Right cardiac atrium (tissue), 5 donors: ENCODE measurements at places on chromosomes 6 and 20.

- DNase-seq, result no peak
Observed at GRCh38 chr20:25083773-25084625, 2.1 kb upstream of the VSX1 start.

DNA sequence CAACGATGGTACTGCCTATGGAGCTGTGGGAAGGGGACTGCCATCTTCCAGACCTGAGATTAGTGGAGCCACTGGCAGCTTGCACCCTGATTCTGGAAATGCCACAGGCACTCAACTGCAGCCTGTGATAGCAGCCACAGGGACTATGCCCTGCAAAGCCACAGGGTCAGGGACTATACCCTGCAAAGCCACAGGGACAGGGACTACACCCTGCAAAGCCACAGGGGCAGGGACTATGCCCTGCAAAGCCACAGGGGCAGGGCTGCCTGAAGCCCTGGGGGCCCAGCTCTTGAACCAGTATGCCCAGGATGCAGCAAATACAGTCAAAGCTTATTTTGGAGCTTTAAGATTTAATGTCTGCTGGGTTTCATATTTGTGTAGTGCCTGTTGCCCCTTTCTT lies 346.6 kb downstream of the C6orf118 start:
- DNase-seq, result no peak

DNA sequence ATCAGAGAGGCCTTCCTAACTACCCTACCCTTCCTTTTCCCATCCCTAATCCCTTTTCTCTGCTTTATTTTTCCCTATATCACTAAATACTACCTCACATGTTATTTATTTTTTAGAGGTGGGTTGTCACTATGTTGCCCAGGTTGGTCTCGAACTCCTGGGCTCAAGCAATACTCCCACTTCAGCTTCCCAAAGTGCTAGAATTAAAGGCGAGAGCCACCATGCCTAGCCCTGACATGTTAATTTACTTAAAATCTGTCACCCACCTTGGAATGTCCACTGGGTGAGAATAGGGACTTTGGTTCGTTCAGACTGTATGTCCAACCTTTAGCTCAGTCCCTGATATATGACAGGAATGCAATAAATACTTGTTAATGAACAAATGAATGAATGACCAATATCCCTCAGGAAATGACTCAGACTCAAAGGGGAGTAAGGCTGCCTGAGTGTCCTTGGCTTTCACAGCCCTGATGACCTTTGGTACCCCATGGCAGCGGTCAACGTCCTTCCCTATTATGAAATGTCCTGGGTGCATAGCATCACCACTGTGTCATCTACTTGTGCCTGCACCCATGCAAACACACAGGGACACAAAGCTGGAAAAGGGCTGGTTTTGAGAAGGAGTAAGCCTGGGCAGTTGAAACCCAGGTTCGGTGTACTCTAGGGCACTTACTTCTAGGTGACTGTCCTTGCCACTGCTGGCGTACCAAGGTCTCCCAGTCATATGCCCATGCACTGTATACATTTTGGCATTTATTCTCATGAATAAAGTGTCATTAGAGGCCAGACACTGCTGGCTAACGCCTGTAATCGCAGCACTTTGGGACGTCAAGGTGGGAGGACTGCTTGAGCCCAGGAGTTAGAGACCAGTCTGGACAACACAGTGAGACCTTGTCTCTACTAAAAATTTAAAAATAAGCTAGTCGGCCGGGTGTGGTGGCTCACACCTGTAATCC lies 26.5 kb downstream of the BCL2L1 start:
- peak; percentile 55 for DNase-seq

DNA sequence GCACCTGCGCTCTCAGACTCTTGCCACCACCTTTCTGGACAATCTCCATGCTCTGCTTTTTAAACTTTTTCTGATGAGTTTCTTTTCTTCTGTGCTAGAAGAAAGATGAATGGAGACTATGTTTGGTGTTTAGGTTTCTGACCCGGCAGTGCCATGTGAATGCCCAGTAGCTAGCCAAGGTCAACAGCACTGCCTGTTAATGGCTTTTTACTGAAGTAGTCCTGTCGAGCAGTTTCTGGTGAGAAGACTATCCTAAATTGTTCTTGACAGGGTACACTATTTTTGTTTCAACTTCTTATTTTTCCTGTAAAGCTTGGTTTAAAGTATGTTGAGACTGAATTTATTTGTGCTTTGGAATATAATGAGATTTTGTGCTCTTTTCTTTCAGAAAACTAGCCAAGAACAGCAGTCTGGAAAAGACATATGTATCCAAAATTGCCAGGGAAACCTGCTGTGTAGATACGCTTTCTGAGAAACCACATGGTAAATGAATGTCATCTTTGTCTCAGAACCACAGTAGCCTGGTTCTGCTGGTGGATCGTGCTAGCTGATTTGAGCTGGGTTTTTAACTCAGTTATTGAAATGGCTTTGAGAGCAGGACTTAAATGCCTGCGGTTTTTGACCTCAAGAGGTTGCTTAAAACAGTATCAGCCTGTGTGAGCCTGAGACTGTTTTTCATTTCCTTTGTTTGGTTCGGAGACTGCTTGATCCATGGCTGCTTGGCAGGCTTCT lies 48.1 kb downstream of the KCNS1 start:
- no peak for DNase-seq

GRCh38 chr6:84462698-84463097 lies 235.3 kb upstream of the CEP162 start:
- DNase-seq, result no peak

DNA sequence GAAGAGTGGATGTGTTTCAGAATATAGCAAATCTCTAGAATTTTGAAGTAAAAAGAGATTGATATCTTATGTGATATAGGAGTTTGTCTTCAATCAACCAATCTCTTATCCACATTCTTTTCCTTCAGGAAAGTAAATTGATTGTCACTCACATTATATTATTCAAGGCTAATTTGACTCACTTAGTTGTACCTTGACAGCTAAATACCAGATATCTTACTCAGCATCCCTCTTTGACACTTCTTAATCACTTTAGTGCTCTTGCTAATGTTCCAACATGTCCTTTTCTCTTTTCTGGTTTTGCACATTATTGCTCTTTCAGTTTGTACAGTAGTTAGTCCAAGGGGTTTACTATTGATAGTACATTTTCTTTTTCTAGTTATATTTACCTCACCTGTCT lies 286.9 kb upstream of the PTCHD4 start:
- DNase-seq, result no peak

GRCh38 chr6:111809264-111809663 lies 64.0 kb downstream of the FYN start:
- no peak for DNase-seq

DNA sequence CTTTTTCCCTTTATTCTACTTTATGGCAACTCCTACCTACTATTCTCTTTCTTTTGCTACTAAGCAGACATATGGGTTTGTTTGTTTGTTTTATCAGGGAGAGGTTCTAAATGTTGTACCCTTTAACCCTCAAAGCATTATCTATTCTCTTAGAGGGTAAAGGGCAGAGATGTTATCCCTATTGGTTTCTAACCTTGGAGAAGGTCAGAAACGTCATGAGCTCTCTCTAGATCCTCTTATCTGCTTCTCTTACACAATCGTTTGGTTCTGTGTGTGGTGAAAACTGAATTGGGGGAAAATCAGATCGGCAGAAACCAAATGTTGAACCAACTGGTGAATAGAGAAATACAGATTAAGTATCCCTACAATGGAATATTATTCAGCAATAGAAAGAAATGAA lies 6.4 kb upstream of the MPC1 start:
- DNase-seq, result no peak

- DNase-seq, result no peak
Observed at GRCh38 chr6:143741480-143741879, 63.7 kb downstream of the PHACTR2 start.

- no peak for DNase-seq
Observed at GRCh38 chr6:148027201-148027600, 315.4 kb upstream of the SASH1 start.

DNA sequence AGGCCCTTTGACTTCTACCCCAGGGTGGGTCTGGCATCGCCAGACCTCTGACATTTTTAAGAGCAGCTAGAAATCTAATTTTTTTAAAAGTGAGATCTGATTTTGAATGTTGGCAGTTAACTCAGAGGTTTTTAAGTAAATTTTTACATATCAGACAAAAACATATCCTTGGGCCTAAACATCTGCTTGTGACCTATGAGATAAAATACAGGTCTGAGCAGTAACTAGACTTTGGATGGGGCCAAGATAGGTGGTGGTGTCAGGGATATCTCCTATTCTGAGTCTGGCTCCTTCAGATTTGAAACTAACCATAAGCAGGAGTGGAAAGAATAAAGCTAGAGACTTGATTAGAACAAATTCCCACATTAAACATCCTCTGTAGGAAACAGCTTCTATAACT lies 17.6 kb downstream of the RALY start:
- no peak for DNase-seq

DNA sequence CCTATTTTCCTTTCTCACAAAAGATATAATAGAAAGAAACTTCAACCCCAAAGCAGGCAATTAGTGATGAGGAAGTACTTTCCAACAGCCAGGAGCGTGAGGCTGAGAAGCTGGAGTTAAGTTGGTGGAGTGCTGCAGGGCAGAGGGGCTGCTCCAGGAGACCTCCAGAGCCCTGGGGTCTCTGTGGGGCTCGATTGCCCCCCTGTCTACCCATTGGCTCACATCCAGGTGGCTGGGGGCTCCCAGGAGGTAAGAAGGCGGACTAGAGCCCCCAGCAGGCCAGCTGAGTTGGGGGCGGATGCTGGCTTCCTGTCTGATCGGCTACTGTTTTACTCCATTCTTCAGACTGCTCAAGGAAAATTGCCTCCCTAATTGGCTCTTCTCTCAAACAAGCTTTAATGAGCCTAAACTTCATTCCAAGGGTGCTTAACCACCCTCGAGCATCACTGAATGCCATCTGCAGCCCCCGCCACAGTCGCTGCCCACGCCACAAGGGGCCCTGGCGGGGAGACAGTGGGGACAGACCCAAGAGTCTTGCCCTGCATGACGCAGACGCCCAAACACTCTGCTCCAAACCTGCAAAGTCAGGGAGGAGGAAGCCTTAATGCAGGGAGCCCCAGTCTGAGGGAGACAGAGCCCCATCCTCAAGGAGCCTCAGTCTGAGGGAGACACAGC lies 78.6 kb downstream of the MDGA1 start:
- no peak for DNase-seq

- DNase-seq, result no peak
Observed at GRCh38 chr6:129597023-129597713, 112.8 kb downstream of the ARHGAP18 start.

GRCh38 chr20:41228858-41229257 lies 88.7 kb downstream of the ZHX3 start:
- DNase-seq, result no peak

DNA sequence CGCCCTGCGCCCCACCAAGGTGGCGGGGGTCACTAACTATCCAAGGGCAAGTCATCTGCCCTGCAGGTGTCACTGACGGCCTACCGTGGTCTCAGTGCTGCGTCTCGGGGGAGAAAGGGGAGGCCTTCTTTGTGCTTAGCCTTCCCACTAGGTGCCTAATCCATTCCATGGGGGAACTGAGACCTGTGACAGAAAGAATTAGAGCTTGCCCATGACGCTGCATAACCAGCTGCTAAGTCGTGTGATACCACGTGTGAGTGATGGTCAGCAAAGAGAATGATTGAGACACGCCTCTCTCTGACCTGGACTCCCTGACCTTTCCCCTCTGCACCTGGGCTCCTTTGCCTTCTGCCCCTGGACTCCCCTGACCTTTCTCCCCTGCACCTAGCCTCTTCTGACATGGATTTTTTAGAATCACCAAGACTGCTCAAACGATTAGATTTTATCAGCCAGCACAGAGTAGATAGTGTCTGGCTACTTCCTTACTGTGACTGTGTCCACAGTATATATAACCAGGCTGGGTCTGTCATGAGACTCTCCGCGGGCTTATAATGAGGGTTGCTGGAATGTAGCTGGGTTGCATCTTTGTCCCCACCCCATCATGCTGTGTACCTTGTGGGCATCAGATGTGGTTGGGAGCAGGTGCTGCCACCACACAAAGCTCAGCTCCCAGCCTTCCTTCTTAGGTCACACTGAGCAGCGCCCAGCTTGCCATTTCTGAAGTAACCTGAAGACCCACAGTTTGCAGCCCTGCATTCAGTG lies 140.6 kb downstream of the TMEM242 start:
- DNase-seq, result no peak

DNA sequence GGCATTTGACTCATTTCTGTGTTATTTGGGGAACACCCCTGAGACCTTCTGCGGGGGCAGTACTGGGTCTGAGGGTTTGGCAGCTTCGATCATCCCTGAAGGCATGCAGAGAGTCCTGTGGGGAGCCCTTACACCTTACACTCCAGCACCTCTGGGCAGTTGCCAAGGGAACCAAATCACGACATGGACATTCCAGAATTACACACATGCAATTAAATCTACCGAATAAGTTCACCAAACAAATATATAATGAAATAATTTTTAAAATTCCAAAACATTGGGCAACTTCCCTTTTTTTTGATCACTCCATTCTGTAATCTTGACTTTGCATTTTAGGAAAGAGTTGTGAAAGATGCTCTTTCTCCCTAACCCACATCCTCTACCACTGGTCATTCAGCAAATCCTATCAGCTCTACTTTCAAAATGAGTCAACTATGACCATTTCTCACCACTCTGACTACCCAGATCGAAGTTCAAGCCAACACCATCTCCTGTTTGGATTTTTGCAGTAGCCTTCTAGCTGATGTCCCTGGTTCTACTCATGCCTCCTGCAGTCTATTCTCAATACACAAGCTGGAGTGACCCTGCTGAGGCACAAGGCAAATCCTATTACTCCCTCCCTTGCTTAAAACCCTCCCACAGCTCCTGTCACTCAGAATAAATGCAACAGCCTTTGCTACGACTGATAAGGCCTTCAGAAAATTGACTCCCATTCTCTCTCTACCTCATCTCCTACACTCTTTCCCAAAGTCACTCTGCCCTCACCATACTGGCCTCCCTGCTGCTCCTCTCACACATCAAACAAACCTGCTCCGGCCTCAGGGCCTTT lies 533.3 kb downstream of the HACE1 start:
- no peak for DNase-seq

- DNase-seq, result no peak
Observed at GRCh38 chr6:94769197-94769596, 808.1 kb upstream of the MANEA start.

- DNase-seq, result no peak
Observed at GRCh38 chr6:5435449-5435848, 174.1 kb downstream of the FARS2 start.

DNA sequence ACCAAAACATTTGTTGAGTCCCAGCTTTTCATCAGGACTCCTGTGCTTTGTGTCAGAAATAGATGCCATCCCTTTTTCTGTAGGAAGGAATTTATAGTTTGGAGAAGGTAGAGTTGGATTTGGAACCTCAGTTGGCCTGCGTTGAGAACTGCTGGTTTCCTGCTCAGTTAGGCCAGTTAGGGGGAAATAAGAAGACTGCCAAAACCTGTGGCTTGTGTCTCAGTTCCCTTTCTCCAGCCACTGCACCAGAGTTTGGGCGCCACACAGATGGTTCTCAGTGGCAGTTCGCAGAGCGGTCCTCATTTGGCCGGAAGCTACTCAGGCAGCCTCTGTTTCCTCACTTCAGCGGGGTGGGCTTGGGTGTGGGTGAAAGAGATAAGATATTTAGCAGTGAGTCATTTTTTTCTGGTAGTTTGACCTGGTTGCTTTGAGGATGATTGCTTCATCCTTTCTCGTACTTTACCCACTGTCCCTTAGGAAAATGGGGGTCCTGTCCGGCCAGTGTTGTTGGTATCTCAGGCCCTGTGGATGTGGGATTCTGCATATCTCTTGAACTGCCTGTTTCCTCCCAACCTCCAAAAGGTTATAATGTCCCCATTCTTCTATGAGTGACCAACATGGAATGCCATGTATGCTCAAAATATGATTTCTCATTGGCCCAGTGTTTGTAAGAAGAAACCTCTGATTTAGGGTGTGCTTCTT lies 53.7 kb downstream of the JARID2 start:
- peak; percentile 75 for DNase-seq
